OCI-LY7 (cell line): ENCODE measurements at places on chromosomes 7 and 10. TPM values are rescaled to one million over a fixed set of nuclear protein-coding genes. Genes with fewer than 3 reads are reported as not detected.

- no peak for DNase-seq
These were observed at the start of the genes DYDC1 and DYDC2 for GRCh38 chr10:80356563-80356988. Gene DYDC1 (minus strand): TSS chr10:80356755. CDS start chr10:80352601, 4,154 bp downstream. Gene DYDC2 (plus strand): TSS chr10:80356781. CDS start chr10:80362444, 5,663 bp downstream.

GRCh38 chr7:128791972-128792327 lies 182 bp downstream of the CCDC136 start:
- no peak for DNase-seq

GRCh38 chr7:16961641-16962040 lies 79.9 kb upstream of the AGR3 start:
- no peak for DNase-seq

DNA sequence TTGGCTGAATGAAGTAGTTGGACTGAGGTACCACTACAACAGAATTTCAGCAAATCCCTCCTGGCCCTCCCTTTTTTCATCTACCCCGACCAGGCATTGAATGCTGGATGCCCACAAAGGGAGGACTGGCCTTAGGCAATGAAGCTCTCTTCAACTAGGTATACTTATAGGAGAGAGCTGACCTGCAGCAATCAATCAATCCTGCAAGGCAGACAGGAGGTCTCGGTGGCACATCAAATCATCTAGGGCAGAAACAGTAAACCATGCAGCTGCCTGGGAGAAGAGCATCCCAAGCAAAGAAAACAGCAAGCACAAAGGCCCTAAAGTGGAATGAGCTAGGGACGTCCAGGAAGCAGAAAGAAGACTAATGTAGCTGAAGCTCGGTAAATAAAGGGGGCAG lies 2.4 kb upstream of the ABRAXAS2 start:
- no peak for DNase-seq

The FRMPD2 gene
- total RNA-seq, result not detected in 2 replicates

The CHAT gene
- not detected in 2 replicates for total RNA-seq

GRCh38 chr7:129515381-129515780 lies 13.1 kb downstream of the SMKR1 start:
- DNase-seq, result no peak

DNA sequence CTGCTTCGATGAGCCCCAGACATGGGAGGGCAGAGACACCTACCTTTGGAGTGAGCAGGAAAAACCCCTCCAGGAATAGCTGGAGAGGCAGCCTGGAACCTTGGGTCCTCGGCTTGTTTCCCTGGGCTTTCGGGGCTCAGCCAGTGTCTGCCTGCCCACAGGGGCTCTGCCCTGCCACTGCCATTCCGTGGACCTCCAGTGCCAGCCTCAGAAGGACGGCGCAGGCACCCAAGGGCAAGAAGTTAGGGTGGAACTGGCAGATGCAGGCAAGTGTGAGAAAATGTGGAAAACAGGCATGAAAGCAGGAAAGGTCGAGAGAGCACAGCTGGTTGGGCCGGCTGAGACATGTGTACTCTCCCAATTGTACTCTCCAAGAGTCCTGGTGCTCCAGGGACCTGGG lies 281.5 kb downstream of the GRID1 start:
- DNase-seq, result no peak
